ENCODE measurements at places on chromosomes 6 and 20. TPM values are rescaled to one million over a fixed set of nuclear protein-coding genes. Genes with fewer than 3 reads are reported as not detected.

The HMGA1 gene
- total RNA-seq = 199 TPM

The EYA2 gene
- total RNA-seq = 1.4 TPM

The BTNL2 gene
- total RNA-seq = not detected

The TMEM151B gene
- total RNA-seq = 0.09 TPM

The OR2H2 gene
- not detected for total RNA-seq

The DUSP15 gene
- 1.2 TPM for total RNA-seq

The GTSF1L gene
- total RNA-seq = not detected

GRCh38 chr6:29651413-29652197 lies 5.3 kb upstream of the MOG start:
- no peaks in the 10 kb centered on the region for H3K36me3 ChIP-seq
- DNase-seq = peak; percentile 19
- H3K4me3 ChIP-seq = no peak overlapping the region
- peaks cover 9% of the 10 kb centered on the region for H3K4me1 ChIP-seq

- no peak for DNase-seq
- no peaks in the 10 kb centered on the region for H3K27me3 ChIP-seq
- H3K27ac ChIP-seq = no peak overlapping the region
- H3K36me3 ChIP-seq = peaks cover 3% of the 10 kb centered on the region
Measured at GRCh38 chr6:147262946-147263345, 58.7 kb downstream of the STXBP5 start.

DNA sequence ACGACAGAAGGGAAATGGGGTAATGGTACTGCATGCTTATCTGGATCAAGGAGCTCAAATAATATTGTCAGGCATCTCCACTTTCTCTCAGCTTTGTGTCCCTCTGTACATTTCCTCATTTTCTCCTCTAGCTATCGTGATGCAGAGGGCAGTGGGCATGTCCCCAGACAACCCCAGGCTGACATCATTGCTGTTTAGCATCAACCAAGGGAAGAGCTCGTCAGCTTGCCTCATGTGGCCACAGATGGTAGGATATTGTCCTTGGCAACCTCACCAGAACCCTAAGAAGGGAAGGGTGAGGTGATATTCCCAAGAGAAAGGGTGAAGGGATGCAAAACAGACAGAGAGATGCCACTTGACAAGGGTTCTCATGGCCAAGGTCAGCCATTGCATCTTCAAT lies 58.3 kb downstream of the MAFB start:
- no peak overlapping the region for H3K27ac ChIP-seq
- no peak for DNase-seq
- no peaks in the 10 kb centered on the region for H3K36me3 ChIP-seq
- no peaks in the 10 kb centered on the region for H3K27me3 ChIP-seq

DNA sequence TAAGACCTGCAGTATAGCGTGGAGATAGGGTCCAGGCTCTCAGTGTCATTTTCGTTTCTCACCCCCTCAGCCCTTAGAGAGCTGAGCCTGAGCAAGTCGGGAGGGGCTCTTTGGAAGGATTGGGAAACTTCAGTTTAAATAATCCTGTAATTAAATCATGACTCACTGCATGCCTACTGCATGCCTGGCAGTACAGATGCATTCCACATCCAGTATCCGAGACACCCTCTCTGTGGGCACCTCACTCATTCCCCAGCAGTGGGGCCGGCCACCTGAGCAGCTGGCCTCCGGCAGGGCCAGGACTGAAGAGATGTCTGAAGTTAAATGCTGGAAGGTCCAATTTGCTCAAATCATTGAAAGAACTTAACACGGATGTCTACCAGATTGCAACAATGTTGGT lies 316.6 kb downstream of the THBS2 start:
- no peaks in the 10 kb centered on the region for H3K27me3 ChIP-seq
- no peaks in the 10 kb centered on the region for H3K36me3 ChIP-seq
- peak; percentile 18 for DNase-seq
- no peak overlapping the region for H3K4me3 ChIP-seq
- H3K27ac ChIP-seq = no peak overlapping the region

- DNase-seq = no peak
- no peak overlapping the region for H3K27ac ChIP-seq
- no peaks in the 10 kb centered on the region for H3K36me3 ChIP-seq
- H3K27me3 ChIP-seq = no peaks in the 10 kb centered on the region
Measured at GRCh38 chr20:58161192-58161591, 67.3 kb downstream of the ANKRD60 start.

- no peaks in the 10 kb centered on the region for H3K4me1 ChIP-seq
- no peak for DNase-seq
- no peak overlapping the region for H3K4me3 ChIP-seq
- no peak overlapping the region for H3K27ac ChIP-seq
- no peaks in the 10 kb centered on the region for H3K27me3 ChIP-seq
Measured at GRCh38 chr6:125486881-125487280, 185.1 kb upstream of the HDDC2 start.

- DNase-seq = peak; percentile 18
- no peaks in the 10 kb centered on the region for H3K27me3 ChIP-seq
- no peak overlapping the region for H3K4me3 ChIP-seq
- H3K27ac ChIP-seq = no peak overlapping the region
- H3K4me1 ChIP-seq = peaks cover 3% of the 10 kb centered on the region
Measured at GRCh38 chr6:112827793-112828192, 480.7 kb downstream of the RFPL4B start.

DNA sequence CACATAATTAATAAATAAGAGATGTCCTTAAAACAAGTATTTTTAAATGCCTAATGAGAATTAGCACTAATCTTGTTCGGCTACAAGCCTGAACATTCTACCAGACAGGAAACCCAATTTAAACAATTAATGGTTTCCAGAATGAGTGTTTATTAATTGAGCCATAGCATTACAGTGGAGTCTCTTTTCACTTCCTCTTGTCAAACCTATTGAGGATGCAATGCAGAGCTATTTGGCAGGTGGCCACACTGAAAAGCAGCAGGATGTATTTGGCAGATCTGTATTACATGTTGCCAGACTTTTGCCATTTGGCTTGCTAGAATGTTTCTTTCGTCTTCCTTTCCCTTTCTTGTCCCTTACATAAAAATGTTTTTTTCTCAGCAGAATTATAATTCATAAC lies 475.2 kb upstream of the MARCKS start:
- no peak overlapping the region for H3K27ac ChIP-seq
- H3K36me3 ChIP-seq = no peaks in the 10 kb centered on the region
- no peak overlapping the region for H3K4me3 ChIP-seq
- no peaks in the 10 kb centered on the region for H3K27me3 ChIP-seq
- DNase-seq = peak; percentile 79
- H3K4me1 ChIP-seq = peaks cover 16% of the 10 kb centered on the region

- H3K4me1 ChIP-seq = peaks cover 2% of the 10 kb centered on the region
- no peak overlapping the region for H3K27ac ChIP-seq
- H3K4me3 ChIP-seq = no peak overlapping the region
- H3K36me3 ChIP-seq = peaks cover 19% of the 10 kb centered on the region
- no peaks in the 10 kb centered on the region for H3K27me3 ChIP-seq
- DNase-seq = no peak
Measured at GRCh38 chr6:52262620-52263344, 18.5 kb upstream of the IL17F start.

Data from astrocyte (in vitro differentiated cells and primary cell).